ENCODE measurements at places on chromosomes 5 and 9.

DNA sequence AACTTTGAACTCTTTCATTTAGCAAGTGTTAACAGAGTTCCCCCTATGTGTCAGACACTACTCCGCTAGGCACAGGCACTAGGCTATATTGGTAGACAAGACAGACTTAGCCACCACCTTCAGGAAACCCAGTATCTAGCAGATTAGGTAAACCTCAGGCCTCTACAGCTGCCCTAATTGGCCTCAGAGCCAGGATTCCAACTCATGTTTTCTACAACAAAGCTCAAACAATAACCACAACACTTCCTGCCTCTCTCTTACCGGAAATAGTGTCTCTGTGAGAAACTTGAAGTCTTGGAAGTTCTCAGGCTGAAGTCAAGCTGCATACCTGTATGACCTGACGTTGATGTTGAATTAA is 116.6 kb upstream of the SLC44A1 start:
- DNase-seq = peak; percentile 84

DNA sequence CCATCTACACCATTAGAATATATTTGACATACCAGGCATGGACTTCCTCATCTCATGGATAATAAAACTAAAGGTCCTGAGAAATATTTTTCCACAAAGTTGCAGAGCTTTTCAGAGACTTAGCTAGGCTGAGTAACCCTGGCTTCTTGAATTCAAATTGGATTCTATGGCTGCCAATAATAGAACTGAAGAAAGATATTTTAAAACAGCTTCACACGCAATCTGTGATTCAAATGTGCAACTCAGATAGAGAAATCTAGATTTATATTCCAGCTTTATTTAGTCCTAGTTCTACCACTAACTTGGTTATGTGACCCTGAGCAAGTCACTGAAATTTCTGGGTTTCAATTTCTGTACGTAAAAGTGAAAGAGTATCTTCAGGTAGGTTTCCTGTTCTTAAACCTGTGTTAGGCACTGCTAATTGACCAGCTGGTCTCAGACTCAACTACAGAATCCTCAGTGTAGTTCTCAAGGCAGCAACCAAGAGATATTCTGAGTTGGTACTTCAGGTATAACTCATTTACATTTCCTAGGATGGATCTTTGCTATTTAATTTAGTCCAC is 235.3 kb downstream of the GABRB2 start:
- no peak for DNase-seq

- DNase-seq = no peak
These were observed 22.5 kb downstream of the FGD3 start for GRCh38 chr9:92969516-92970466.

DNA sequence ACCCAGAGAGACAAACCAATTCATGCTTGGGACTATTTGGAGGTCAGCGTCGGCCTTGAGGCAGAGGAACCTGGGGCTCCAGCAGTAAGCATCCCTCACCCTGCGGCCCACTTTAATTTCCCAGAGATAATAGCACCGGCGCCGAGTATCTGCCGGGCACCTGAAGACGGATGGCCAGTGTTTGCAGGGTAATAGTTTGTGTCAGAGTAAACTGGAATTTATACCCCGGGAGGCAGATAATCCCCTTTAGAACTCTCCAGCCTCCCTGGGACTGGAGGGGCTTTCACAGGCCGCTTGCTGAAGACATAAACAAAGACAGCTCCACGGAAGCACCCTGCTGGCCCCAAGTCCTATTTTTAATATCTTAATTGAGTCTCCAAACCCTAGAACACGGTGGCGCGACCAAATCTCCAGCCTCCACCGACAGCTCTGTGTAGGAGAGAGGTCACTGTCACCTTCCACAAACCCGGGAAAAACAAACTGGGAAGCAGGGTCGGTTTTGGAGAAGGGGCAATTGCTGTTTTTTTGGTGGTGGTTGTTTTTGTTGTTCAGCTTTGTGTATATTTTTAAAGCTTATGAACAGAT is 17.4 kb upstream of the FCN1 start:
- DNase-seq = no peak

DNA sequence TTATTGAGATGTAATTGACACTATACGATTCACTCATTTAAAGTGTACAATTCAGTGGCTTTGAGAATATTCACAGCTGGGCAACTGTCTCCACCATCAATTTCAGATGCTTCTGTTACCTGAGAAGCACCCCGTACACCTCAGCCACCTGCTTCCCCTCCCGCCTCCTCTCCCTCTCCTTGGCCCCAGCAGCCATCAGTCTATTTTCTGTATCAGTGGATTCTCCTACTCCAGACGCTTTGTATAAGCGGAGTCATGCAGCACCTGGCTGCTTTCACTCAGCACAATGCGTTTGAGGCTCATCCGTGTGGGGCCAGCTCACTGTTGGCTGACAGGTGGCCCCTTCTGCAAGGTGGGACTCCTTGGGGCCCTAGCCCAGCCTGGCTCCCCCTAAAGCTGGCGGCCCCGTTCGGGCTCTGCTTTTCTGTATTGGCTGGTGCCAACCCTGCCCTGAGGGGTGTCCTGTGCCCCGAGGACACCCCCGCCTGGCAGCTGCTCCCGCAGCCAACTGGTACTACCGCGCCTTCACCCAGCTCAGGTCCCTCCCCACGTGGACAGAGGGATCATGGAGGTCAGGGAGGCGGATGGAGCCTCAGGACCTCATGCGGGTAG is 124.4 kb upstream of the COL5A1 start:
- no peak for DNase-seq

DNA sequence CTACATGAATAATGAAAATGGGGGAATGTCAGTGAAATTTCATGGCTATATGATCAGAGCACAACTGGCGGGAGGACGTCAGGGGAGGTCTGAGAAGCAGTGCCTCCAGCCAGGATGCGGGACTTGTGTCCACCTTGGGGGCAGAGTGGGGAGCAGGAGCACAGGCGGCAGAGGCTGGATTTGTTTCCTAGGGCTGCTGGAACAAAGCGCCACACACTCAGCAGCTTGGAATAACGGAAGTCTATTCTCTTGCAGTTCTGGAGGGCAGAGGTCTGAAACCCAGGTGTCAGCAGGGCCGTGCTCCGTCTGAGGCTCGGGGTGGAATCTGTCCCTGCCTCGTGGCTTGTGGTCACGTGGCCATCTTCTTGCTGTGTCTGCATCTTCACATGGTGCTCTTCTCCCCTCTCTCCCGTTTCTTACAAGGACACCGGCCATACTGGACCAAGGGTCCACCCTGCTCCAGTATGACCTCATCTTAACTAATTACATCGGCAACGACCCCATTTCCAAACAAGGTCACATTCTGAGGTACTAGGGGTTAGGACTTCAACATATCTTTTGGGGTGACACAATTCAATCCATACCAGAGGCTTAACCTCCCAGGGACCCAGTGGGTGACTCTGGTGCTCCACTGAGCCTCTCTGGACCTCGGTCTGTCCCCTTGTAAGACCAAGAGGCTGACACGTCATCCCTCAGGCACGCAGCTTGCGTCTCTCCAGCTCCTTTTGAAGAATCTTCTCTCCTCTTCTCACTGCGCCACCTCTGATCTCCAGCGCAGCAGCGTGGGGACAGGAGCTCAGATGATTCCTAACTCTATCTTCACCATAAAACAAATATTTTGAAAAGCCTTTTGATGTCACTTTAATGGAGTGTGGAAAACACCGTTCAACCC is 202.5 kb downstream of the CDK5RAP2 start:
- no peak for DNase-seq

DNA sequence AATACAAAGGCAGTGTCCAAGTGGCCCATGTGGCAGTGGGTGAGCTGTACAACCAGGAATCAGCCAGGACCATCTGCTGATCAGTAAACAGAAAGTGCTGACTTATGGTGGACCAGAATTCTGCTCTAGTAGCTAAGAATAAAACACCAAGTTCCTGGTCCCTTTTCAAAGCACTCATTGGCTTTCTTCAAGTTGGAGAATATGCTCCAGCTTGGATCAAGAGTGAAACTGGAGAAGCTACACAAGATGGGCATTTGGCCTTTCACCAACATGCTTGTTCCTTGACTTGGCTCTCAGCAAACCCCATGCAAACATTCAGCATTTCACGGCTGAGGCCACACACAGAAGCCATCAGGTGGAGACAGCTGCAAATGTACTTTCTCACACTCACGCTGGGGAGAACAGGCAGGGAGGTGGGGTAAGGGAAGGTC is 32.1 kb downstream of the MARCHF3 start:
- peak; percentile 25 for DNase-seq

DNA sequence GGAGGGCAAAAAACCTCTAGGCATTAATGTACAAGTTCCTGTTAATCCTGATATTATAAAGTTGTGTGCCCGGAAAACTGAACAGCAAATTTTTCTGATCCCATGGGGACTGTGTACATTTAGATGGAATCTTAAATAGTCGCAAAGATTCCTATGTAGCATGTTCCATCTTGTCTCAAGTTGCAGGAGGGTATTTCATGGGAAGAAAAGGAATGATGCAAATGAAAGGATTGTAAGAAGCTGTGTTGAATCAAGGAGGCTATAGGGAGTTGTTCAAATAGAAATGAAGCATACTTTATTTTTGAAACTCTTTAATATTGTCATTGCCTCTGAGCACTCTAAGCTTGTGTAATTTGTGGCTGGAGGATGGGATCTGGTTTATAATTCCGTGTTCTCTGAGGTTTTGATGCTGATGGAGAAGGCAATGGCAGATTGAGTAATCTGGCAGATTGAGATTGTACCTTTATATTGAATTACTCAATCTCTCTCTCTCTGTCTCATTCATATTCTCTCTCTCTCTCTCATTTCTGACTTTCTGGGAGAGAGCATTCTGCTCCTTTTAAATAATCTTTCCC is 288.5 kb downstream of the OSTF1 start:
- no peak for DNase-seq

DNA sequence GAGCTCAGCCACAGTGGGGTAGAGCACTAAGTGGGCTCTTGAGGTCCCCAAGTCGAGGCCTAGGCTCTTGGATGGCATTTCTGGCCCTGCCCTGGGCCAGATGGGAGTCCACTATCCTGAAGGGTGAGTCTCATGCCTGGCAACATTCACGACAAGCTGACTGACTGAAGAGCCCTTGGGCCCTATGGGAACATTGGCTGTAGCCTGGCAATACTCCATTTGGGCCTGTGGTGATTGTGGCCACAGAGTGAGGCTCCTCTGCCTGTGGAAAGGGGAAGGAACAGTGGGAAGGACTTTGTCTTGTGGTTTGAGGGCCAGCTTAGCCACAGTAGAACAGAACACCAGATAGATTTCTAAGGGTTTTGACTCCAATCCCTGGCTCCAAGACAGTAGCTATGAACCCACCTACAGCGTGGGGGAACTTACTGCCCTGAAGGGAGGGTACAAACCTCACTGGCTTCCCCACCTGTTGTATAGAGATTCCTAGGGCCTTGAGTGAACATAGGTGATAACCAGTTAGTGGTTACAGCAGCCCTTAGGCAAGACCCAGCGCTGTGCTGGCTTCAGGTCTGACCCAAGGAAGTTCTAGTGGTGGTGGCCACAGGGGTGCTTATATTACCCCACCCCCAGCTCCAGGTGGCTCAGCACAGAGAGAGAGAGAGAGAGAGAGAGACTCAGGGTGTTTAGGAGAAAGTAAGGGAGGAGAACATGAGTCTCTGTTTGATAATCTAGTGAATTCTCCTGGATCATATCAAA is 72.4 kb downstream of the KIAA0825 start:
- DNase-seq = no peak

DNA sequence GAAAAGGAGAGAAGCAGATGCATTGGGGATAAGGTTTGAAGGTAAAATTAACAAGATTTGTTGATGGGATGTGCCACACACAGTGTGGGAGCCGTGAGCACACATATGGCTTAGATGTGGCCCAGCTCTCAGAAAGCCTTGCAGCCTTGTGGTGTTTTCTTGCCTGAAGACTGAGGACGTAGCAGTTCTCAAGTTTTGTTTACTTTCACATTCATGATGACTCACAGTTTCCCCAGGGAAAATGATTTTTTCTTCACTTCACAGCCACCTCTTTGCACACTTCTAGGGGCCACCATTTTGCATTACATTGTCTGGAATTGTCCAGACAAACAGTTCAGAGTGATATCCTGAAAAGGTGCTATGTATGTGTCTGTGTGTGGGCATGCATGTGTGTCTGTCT is 126.2 kb downstream of the BASP1 start:
- peak; percentile 59 for DNase-seq

GRCh38 chr9:27539479-27540441 is 10.1 kb upstream of the MOB3B start:
- no peak for DNase-seq

- no peak for DNase-seq
These were observed 57.3 kb upstream of the TAF11L2 start for GRCh38 chr5:17440766-17441165.

- peak; percentile 54 for DNase-seq
These were observed 34.5 kb downstream of the KCTD16 start for GRCh38 chr5:144205141-144205551.

- peak; percentile 24 for DNase-seq
These were observed 60.1 kb upstream of the CLINT1 start for GRCh38 chr5:157918811-157919742.

GRCh38 chr5:106085136-106085535 is 1585.6 kb downstream of the EFNA5 start:
- DNase-seq = no peak

DNA sequence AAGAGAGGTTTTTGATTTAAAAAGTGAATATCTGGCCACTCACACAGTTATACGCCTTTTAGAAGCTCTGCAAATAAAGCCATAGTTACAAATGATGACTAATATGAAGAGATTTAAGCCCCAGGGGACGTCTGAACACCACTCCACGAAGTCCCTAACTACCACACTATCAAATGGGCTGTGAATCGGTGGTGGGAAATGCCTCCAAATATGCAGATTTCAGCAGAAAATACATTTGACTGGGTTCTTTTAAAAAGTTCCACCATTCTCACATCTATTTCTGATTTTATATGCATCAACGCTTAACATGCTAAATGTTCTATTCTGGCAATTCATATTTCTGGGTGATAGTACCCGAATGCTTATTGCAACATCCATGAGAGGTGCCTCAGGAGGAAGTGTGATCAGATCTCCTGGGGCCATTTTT is 22.5 kb downstream of the TICAM2 start:
- no peak for DNase-seq

DNA sequence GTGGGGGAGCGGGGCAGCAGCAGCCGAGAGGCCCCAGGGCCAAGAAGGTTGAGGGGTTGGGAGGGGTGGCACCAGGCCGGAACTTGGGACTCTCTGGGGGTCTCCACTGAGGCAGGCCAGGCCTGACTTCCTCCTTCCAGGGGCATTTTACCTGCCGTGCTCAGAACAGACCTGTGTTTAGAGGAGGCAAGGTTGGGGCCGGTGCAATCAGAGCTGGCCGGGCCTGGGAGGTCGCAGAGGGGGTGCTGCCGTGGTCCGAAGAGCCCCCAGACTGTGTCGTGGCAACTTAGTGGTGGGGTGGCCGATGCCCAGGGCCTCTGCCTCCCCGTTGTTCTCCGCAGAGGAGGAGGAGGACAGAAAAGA is 21.8 kb downstream of the GLT6D1 start:
- DNase-seq = no peak
